ENCODE measurements at places on chromosomes 1 and 21. TPM values are rescaled to one million over a fixed set of nuclear protein-coding genes. Genes with fewer than 3 reads are reported as not detected.
A peak's percentile ranks its signal among the peaks of the same experiment; 100 is the strongest.

PLEKHN1 gene
- total RNA-seq, result 0.22 TPM

NBPF4 gene
- not detected for total RNA-seq

KCNJ9 gene
- total RNA-seq, result not detected

S100A5 gene
- total RNA-seq, result not detected

ABCA4 gene
- 487 TPM for total RNA-seq

LCE1C gene
- total RNA-seq, result not detected

PPFIA4 gene
- total RNA-seq, result under 0.01 TPM

TOR1AIP1 gene
- 14.4 TPM for total RNA-seq

HSPA6 gene
- 0.99 TPM for total RNA-seq

SV2A gene
- total RNA-seq, result 1.5 TPM

CLDN14 gene
- total RNA-seq, result not detected

OR2L13 gene
- not detected for total RNA-seq

SWT1 gene
- 6.0 TPM for total RNA-seq

SPRR2G gene
- not detected for total RNA-seq

GRCh38 chr21:39153373-39153772, 29.9 kb downstream of the PSMG1 start:
- DNase-seq, result no peak

GRCh38 chr1:95002164-95002539, 70.6 kb downstream of the ALG14 start:
- DNase-seq, result no peak

DNA sequence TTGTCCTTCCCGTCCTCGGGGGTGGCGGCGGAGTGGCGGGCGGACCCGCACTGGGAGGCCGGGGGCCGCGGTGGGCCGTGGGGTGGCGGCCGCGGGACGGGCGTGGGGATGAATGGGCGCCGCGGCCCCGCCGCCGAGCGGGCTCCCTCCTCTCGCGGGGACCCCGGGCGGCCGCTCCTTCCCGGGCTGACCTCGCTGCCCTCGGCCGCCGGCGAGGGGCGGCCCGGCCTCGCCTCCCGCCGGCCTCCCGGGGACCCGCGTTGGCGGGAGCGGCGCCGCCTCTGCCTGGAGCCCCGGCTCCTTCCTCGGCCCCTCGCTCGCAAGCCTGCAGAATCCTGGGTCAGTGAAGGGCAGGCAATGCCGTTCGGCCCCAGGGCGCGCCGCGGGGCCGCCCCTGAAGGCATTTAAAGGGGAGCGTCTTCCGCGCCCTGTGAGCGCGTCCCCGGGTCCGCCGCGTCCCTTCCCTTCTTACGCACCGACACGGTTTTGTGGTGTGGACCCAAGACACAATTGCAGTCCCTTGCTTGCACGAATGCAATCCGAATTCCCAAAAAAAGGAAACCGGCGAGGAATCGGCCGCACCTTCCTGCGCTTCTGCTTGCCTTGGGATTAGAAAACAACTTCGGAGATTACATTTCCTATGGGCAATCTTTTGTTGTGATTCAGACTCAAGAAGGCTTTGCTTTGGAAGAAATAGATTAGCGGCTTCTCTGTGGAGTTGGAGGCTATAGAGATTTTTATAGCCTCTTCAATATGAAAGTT, 776 bp downstream of the ITSN1 start:
- peak; percentile 39 for DNase-seq

GRCh38 chr1:83942914-83943313, 56.0 kb downstream of the TTLL7 start:
- DNase-seq, result peak; percentile 1

GRCh38 chr1:180691322-180691913, 59.6 kb downstream of the XPR1 start:
- no peak for DNase-seq

DNA sequence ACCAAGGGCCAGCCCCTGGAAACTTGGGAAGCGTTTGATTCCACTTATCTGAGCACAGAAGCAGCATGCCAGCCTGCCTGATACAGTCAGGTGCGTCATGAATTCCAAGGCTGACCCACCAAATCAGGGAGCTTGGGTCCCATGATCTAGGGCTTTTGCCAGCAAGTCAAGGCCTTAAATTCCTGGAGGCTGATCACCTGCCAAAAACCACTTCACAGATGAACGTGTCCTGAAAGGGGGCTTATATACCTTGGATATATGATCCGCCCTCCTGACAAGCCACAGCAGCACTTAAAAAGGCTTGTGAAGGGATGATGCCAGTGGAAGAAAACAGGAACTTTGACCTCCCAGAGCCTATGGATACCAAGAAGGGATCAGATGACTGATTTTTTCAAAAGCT, 24.0 kb upstream of the CLIC6 start:
- no peak for DNase-seq

DNA sequence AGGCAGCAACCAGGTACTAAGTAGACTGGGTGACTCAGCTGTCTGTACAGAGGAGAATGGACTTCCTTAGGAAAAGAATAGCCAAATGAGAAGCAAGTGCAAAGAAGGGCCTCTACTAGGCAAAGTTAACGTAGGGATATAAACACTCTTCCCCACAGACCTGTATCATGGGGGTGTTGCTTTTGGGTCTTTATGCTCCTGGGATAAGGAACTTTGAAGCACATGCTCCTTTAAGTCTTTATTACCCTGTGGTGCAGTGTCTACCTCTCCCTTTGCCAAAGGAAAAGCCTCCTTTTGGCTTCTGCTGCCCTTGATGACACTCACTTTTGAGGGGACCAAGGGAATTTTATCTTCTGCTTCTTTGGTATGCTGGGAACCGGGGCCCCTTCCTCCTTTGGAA, 5.0 kb downstream of the RFX5 start:
- DNase-seq, result no peak

DNA sequence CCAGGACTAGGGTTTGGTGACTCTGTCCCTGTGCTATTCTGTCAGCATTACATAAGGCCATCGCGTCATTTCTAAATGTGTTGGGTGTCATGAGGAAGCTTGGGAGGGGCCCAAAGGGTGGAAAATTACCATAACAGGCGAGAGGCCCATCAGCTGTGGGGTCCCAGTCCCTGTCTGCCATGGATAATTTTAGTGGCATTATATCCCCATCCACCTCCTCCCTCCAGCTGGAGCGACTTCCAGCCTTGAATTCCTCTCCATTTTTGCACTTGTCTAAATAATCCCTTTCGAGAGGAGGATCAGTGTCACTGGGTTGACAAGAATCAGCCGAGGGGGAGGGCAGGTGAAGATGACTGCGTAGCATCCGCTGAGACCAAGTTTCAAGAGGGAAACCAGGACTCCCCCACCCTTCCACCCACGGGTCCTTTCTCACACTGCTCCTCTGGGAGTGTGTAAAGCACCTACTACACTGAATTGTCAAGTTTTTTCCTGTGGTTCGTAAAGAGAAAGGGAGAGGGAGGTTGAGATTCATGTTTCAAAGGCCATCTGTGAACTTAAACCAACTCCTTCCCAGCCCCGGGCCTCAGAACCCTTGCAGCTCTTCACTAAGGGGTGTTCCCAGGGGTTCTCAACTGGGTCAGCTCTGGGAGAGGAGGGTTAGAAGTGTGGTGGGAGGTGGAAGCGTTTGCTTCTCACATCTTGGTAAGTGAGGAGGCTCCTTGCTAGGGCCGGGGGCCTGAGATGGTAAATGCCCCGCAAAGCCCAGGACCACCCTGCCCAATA, 29.2 kb downstream of the VASH2 start:
- DNase-seq, result no peak

- no peak for DNase-seq
Observed at GRCh38 chr1:20726932-20727745, 5.4 kb downstream of the SH2D5 start.

- DNase-seq, result no peak
Observed at GRCh38 chr1:56357927-56358690, 221.3 kb downstream of the PLPP3 start.

DNA sequence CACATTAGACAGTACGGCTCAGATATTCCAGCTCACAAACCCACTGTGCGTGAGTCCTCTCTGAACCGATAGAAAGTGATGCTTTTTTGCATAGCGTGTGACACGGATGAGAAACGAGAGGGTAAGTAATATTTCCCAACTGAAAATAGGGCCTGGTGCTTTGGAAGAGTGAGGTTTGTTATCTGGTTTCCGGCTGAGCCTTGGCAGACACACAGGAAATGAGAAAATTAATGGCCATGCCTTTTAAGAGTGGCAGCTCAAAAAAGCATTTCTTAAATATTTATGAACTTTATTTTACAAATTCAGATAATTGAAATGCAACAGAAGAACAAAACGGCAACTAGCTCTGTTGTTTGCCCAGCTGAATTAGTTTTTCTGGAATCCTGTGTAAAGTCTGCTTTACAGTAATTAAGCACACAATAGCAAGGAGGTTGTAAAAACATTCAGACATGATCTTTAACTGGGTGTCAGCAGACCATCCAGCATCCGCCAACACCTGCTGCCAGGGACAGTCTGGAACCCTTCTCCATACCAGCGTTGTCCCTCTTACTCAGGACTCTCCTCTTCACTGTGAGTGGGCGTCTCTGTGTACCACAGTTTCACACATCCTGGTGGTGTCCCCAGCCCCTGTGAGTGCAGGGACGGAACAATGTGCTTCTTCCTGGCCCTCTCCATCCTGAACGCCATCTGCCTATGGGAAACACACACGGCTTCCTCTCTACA, 155.4 kb downstream of the PGBD5 start:
- DNase-seq, result peak; percentile 88

DNA sequence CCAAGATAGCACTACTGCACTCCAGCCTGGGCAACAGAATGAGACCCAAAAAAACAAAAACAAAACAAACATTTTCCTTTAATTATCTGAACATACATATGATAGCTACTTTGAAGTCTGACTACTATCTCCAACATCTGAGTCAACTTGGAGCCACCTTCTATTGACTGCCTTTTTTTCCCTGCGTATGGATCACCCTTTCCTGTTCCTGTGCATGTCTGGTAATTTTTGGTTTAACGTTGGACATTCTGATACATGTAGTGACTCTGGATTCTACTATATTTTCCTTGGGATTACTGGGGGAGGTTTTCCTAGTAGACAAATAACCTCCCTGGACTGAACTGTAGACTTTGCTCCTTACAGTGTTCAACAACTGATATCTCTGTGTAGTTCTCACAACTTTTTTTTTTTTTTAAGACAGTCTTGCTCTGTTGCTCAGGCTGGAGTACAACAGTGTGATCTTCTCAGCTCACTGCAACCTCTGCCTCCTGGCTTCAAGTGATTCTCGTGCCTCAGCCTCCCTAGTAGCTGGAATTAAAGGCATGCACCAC, 70.3 kb downstream of the KIAA0319L start:
- no peak for DNase-seq

DNA sequence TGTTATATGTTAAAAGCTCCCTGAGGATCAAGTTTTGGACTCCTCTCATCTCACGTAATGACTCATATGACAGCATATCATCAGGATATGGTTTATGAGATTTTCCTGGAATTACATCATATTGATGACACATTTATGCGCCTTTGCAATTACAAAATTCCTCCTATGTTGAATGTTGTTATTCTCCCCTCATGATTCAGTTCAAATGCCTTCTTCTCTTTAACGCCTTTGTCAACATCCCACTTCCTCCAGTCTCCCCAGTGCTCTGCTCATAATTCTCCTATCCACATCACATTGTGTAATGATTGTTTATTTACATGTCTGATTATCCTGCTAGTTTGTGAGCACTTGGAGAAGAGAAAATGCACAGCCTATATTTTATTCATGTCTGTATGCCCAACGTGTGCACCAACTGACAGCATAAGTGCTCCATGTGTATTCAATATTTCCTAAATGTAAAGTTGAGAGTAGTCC, 80.9 kb upstream of the BACH1 start:
- peak; percentile 94 for DNase-seq

DNA sequence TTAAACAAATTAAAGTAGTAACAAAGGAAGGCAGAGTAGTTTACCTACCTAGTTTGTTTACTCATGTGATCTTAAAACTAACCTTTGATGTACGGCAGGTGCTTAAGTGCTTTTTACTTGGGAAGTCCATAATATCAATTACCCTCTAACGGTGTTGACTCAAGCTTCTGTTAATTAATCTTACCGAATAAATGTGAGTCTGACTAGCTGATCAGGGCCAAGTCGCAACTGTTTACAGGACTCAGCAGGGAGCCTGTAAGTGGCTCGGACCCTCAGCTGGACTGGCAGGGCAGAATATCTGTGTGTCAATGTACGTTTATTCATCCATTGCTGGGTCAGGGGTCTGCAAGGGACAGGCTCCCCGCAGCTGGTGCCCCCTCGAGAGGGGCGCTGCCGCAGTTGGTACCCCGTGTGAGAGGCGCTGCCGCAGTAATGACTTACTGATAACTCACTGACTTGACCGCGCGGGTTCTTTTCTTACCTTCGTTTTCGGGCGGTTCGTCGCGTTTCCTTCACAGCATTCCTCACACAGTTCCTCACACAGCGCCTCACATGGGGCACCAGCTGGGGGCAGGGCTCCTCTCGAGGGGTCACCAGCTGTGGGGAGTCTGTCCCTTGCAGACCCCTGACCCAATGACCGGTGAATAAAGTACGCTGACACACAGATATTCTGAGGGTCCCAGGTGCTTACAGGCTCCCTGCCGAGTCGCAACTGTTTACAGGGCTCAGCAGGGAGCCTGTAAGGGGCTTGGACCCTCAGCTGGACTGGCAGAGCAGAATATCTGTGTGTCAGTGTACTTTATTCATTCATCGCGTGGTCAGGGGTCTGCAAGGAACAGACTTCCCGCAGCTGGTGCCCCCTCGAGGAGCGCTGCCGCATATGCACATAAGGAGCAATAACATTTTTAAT, 3.0 kb downstream of the FMO1 start:
- peak; percentile 55 for DNase-seq

DNA sequence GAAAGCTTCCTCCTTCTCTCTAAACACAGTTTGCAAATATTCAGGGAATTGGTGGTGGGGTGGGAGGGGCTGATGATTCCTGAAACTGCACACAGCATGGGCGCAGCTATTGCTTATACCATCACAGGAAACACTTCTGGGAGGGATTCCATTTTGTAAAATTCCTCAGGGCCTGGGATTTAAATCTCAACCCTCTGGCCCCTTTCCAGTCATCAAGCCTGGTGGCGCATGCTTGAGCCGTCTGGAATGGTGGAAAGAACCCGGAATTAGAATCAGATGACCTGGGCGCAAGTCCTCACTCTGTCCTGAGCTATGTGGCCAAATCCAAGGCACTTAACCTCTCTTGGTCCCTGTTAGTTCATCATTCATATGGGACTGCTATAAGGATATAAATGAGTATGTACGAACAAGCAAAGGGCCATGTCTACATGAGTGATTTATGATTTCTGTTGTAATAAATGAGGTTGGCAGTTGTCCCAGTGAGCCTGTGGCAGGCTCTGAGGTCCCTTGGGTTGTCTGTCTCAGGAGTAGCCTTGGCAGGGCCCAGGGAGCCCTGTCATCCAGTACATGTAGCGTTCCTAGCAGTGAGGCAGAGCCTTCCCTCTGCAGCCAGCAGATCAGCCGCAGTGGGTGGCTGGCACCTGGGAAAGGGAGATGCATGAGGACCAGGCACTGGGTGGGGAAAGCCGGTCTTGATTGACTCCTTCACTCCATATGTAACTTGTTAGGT, 72.0 kb downstream of the MAN1C1 start:
- no peak for DNase-seq

- no peak for DNase-seq
Observed at GRCh38 chr1:90711696-90712095, 5.4 kb downstream of the BARHL2 start.

GRCh38 chr1:7690076-7690475, 81.0 kb upstream of the VAMP3 start:
- no peak for DNase-seq

All from lung microvascular endothelial cell (primary cell).